ENCODE measurements at places on chromosomes 1 and 21. TPM values are rescaled to one million over a fixed set of nuclear protein-coding genes. Genes with fewer than 3 reads are reported as not detected.

- DNase-seq, result peak; percentile 45
These were observed 38.2 kb downstream of the MAPKAPK2 start for GRCh38 chr1:206722751-206723461.

DNA sequence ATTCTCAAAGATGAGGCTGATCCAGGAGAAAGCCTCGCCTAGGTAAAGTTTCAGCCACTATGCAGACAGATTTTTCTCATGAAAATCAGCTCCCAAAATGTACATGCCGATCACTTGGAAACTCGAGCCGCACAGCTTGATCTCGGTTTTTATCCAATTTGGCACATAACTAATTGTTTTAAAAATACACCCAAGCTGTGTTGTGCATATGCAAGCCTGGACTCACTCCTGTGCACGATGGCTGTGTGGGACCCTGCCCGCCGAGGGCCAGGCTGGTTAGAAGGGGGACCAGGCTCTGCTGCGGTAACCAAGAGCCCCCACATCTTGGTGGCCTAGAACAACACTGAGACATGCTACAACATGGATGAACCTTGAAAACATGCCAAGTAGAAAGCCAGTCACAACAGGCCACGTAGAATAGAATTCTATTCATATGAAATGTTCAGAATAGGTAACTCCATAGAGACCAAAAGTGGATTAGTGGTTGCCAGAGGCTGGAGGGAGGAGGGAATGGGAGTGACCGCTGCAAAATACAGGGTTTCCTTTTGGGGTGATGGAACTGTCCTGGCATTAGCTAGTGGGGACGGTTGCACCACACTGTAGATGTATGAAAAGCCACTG lies 16.1 kb upstream of the LDLRAP1 start:
- DNase-seq, result no peak

GRCh38 chr1:205453466-205453865 lies 2.4 kb downstream of the BLACAT1 start:
- DNase-seq, result no peak

Gene KCNJ9
- not detected for polyA plus RNA-seq

Gene C1orf56
- polyA plus RNA-seq, result 1.5 TPM

Gene MAP1LC3C
- 0.53 TPM for polyA plus RNA-seq

- DNase-seq, result no peak
These were observed 33.8 kb upstream of the IL20 start for GRCh38 chr1:206831650-206832049.
